ENCODE measurements at places on chromosomes 4 and X.

DNA sequence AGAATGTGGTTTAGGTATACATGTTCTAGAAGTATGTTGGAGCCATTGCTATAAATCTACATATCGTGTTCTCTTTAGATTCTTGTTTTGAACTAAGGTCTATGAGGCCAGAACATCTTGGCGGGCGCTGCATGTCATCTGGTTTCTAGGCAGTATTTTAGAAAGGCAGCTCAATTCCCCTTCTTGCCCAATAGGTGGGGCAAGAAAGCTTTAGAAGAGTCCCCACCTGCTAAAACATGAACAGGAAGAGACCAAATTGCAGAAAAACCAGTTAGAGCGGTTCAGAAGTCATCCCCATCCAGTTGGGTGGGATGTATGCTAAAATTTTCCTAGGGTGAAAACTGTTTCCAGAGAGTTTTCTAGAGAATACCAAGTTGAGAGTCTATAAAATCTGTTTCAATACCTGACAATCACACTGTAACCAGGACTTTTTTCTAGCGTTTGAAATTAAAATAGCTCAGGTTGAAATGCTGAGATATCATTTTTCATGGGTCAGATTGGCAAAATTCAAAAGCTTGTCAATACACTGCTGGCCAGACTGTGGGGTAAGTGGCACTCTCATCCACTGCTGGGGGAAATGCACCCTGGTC lies 17.5 kb upstream of the SH3KBP1 start:
- DNase-seq, result no peak

DNA sequence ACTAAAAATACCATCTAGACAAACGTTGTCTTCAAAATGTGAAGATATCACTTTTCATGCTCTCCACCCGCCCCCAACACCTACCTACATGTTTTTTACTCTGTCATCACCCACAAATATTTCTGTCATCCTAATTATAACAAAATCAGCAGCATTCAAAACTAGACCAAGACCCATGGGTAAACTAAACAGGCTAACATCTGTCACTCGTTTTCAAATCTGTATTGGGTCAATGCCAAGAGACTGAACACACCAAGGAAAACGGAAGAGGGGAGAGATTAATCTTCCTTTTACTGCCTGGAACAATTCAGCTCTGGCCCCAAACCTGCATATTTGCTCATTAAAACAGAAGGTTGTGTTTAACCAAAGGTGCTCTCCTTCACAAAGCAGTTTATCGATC lies 17.5 kb downstream of the FAM184B start:
- no peak for DNase-seq

- no peak for DNase-seq
Observed at GRCh38 chr4:61541459-61541858, 341.3 kb downstream of the ADGRL3 start.

DNA sequence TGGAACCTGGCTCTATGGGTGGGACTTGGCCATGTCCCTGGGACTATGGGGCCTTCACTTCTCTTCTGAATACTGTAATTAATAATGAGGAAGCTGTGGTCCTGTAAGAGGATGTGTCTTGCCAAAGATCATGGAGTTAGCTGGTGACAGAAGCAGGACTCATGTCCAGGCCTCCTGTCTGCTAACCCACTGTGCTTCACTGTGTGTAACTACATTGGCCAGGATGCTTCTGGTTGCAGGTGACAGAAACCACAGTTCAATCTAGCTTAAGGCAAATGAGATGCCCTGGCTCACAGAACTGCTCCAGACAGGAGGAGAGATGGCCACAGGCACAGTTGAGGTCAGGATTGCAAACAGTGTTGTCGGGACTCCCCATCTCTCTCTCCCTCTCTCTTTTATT lies 3.1 kb downstream of the MTMR1 start:
- DNase-seq, result no peak

GRCh38 chr4:141642711-141643110 lies 6.3 kb downstream of the IL15 start:
- no peak for DNase-seq

GRCh38 chrX:2450681-2451080 lies 50.1 kb downstream of the DHRSX start:
- DNase-seq, result no peak

DNA sequence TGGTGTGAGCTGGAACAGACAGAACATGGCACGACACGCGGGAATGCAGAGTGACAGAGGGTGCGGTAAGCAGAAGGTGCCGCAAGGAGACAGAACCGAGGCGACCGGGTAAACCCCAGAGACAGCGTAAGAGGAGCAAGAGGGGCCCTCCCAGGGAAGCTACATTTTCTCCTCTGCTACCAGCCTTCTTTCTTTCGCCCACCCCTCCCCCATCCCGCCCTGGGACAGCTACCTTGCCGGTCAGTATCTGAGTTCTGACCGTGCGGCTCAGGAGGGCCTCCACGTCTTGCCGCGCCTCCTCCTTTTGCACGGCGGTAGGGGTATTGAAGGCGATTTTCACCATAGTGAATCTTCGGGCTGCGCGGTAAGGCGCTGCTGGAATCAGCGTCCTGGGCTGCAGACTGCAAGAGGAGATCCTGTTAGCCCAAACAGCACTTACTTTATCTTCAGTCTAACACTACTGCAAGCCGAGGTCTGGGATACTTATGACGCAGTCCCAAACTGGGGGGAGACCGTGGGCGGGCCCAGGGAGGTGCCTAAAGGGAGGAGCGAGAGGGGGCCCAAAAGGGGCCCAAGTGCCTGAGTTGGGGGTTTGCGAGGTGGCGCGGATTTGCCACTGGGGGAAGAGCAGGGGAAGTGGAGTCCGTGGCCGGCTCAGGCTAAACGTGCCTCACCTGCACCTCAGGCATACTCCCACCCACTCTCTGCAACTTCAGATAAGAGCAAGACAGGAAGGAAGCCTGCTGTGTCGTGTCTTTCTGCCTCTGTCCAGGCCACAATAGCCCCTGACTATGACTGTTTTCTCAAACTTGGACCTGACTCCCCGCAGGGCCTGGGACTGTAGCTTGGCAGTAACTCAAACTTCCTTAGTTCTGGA lies at the start of gene ITM2A:
TSS of gene ITM2A (minus strand) at position 462 of the 877 bp plus-strand sequence. CDS start at position 343, 119 bp downstream.
- peak; percentile 56 for DNase-seq

GRCh38 chrX:1202251-1202650 lies 10.2 kb downstream of the CRLF2 start:
- no peak for DNase-seq

DNA sequence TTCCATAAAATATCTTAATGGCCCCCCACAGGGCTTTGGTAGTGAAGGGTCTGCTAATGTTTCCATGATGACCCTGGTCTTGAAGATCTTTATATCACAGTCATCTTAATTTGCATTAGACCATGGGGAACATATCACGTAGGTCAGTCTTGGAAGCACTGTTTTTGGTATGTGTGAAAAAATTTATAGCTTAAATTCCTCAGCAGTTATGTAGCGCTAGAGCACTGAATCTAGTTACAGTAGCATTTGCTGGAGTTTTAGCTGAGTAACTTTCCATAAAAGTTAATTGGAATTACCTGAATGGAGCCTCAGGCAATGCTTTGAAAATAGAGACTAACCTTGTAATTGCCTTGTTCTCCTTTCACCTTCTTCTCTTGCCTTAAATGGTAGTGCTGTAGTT lies 648.8 kb downstream of the IQCM start:
- DNase-seq, result no peak

DNA sequence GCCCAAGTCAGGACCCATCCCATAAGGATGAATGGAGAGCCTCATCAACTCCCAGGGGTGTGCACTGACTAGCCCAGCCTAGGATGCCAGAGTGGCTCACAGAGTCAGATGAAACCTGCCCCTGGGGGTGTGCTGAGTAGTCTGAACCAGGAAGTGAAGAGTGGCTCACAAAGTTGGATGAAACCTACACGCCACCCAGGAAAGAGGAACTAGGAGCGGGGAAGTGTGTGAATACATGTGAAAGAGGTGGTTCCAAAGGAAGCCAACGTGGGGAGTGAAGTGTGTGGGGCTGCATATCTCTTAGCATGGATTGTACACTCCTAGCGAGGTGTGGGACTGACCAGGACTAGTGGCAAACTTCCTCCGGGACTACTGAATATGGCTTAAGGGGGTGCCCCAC lies 902.1 kb upstream of the NDST4 start:
- DNase-seq, result no peak

- no peak for DNase-seq
Observed at GRCh38 chrX:72478853-72479252, 93.8 kb downstream of the HDAC8 start.

- no peak for DNase-seq
Observed at GRCh38 chr4:167114416-167114971, 119.8 kb downstream of the SPOCK3 start.

DNA sequence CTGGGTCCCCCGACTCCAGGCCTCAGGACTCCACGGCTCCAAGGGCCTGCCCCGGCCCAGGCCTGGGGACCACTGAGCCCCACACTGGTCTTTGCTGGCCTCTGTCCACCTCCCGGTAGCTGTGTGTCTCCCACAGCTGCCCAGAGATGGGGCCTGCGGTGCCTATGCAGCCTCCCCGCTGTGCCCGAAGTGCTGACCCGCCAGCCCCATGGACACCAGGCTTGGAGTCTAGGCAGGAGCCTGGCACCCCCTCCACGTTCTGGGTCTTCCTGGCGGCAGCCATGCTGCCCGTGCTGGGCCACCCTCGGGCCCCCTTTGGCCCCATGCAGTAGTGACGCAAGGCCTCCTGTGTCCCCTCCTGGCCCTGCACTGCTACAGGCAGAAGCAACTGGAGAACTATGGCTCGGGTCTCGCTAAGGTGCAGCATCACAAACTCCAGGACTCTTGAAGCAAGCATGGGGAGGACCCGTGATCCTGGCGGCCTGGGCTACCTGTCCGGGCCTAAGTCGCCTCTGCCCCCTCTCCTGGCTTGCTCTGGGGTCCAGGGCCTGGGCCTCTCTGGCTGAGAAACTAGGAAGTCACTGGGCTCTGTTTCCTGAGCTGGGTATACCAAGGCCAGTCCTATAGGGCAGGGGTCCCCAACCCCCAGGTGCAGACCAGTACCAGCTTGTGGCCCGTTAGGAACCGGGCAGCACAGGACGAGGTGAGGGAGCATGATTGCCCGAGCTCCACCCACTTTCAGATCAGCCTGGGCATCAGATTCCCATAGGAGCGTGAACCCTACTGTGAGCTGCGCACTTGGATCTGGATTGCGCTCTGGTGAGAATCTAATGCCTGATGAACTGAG lies 917 bp downstream of the MYL5 start:
- DNase-seq, result no peak

GRCh38 chr4:4437798-4438470 lies 51.0 kb downstream of the NSG1 start:
- DNase-seq, result no peak
